ENCODE measurements at places on chromosomes 4 and X. TPM values are rescaled to one million over a fixed set of nuclear protein-coding genes. Genes with fewer than 3 reads are reported as not detected.

Gene TET2
- 12.1 TPM for total RNA-seq

Gene CD38
- 0.19 TPM for total RNA-seq

Gene RS1
- total RNA-seq: not detected

Gene PRKG2
- 2.3 TPM for total RNA-seq

Gene MAGEA9B
- not detected for total RNA-seq

Gene UGT2A2
- not detected for total RNA-seq

Data from neural progenitor cell (in vitro differentiated cells).